Fibroblast of skin of abdomen (primary cell): ENCODE measurements at places on chromosomes 7 and 10.

DNA sequence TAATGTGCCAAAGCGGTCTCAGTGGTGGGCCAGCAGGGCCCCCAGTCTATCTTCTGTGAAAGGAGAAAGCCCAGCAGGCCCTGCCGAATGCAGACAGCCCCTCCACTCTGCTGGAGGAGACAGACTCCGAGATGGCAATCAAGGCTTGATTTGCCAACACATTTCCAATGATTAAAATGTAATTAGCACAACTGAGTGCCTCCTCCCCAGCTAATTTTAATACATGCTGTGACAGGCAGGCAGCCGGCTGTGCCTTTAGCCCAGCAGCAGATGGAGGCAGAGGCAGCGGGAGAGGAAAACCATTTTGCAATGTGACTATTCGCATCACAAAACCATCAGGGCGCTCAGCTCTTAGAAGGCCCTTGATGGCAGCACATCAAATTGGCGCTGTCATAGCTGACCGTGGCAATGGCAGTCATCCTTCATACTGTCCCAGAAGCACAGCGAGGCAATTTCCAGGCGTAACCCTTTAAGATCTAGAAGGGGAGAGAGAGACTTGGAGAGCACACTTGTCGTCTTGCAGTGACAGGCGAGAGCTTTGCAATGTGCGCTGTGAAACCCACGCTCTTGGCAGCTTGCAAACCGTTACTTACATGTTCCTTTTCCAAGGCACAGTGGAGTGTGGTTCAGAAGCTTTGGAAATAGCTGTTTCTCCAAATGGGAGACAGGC lies 714.8 kb upstream of the GALNT17 start:
- no peak for DNase-seq

DNA sequence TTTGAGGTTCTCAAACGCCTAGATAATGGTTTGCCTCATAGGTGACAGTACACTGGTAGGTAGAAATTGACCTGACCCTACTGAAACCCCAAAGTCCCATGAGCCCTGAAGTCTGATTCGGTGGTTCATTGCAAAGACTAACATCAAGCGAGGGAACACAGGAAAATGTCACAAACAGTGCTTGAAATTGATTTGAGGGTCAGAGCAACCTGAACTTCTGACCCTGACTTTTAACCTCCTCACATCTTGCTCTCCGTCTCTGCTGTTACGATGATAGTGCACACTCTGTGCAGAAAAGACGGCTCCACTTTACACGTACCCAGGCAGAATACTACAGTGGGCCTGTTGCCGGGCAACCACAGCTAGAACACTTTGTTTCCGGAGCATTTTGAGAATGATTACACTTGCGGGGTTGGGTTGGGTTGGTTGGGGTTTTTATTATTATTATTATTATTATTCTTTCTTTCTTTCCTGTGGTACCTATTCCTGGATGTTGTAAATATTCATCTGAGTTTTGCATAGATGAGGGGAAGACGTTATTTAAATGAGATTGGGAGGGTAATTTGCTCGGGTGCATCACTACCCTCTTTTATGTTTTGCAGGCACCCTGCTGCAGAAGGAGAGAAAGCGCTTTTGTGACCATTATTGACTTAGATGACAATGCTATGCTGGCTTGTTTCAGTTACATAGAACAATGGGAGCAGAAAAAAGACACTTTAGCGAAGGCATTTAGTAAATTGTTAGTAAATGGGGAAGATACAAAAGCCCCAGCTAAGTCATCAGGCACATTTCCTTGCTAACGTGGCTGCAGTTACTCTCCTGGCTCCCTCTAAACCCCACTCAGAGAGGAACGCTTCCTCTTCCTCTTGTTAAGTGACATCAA lies 438.1 kb upstream of the NRP1 start:
- no peak for DNase-seq

GRCh38 chr7:74544706-74545469 lies 91.2 kb downstream of the GTF2IRD1 start:
- peak; percentile 27 for DNase-seq

- DNase-seq = peak; percentile 72
Observed at GRCh38 chr7:91784469-91784868, 96.0 kb downstream of the MTERF1 start.

GRCh38 chr7:109259151-109259550 lies 689.5 kb downstream of the DNAJB9 start:
- no peak for DNase-seq
